ENCODE measurements at places on chromosomes 7 and 10.

DNA sequence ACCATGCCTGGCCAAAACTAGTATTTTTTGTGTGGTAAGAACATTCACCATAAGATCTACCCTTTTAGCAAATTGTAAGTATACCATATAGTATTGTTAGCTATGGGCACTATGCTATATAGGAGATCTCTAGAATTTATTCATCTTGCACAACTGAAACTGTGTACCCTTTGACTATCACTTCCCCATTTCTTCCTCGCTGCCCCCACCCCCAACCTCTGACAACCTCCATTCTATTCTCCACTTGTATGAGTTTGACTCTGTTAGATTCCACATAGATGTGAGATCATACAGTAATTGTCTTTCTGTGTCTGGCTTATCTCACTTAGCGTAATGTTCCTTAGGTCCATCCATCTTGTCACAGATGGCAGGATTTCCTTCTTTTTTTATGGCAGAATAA, 3.6 kb downstream of the CASP7 start:
- DNase-seq: no peak

DNA sequence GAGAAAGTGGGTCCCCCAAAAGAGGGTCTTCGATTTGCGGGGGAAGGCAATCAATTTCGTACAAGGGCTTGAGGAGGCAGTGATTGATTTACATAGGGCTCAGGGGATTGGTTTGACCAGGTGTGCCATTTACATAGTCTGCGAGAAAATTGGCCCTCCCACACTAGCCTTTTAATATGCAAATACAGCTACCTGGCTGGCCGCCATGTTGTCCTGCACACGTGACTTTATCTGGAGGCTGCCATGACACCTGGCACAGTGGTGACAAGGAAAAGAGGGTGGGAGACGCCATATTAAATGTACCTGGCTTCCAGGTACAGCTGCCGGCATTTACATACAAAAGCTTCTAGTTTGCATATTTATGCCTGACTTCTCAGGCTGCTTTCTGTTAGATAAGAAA, 1577.2 kb upstream of the LRRTM3 start:
- no peak for DNase-seq

GRCh38 chr7:20799566-20800366, 13.1 kb upstream of the SP8 start:
- DNase-seq: no peak

DNA sequence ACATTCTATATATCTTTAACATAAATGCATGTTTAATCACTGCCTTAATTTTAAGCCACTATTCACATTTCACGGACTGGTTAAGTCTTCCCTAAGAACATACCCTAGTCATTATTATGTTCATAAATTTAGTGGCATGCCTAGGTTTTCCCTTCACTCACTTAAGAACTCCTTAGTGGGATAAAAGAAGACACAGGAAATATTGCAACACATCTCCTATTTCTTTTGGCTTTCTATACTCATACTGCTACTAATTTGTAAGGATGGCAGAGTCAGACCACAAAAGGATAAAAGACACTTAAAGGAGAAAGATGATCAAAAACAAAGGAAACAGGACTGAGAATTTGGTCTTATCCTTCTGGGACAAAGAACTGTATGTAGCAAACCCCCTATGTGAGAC, 951.4 kb downstream of the SORCS3 start:
- DNase-seq: no peak

DNA sequence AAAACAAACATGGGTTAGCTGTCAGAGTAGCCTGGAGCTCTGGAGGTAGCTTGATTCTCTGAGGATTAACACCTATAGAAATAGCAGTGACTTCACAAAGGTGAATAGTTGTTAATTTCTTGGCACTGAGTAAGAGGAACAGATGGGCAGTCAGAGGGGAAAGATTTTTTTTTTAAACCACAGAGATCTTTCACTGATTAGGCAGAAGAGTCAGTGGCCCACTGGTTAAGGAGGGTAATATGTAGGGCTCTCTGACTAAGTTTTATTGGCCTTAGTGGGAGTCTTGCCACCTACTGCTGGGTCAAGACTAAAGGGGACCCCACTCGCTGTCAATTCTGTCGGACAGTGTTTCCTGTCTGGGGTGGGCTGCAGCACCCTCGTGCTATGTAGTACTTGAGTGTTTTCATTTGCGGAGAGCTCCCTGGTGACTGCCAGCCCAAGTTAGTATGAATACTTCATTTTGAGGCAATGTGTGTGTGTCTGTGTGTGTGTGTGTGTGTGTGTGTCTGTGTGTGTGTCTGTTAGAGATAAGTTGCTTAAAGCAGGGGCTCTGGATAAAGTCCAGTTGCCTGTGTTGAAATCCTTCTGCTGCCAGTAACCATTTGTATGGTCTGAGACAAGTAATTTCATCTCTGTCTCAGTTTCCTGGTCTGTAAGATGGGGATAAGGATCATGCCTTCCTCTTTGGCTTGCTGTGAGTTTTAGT, 145.2 kb downstream of the ARID5B start:
- no peak for DNase-seq

DNA sequence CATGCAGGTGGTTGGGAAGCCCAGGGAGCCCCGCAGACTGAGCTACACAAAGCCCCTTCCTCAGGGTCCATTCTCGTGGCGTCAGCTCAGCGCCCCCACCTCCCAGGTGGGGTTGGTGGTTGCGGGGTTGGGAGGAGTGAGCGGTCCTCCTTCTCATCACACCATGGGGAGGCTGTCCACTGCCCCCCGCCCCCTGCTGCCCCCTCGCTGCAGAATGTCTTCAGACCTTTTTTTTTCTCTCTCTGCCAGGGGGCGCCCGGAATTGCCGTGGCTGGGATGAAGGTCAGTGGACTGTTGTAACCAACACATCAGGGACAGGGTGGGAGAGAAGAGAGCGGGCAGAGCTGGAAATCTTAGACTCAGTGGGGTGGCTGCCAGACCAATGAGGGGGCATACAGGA, 116.3 kb downstream of the COL13A1 start:
- no peak for DNase-seq

DNA sequence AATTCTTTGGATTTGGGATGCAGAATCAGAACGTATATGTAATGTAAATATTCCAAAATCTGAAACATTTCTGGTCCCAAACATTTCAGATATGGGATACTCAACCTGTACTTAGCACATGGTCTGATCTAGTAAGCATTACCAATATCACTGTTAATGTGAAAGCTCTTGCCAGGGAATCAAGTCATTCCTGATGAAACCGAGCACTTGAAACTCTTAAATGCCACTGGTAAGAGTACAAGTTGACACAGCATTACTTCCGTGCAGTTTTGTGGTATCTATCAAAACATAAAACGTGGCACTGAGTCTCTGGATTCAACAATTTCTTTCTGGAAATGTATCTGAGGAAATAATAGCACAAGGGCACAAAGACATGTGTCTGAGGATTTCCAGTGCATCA, 155.7 kb downstream of the RTKN2 start:
- no peak for DNase-seq

GRCh38 chr7:124089621-124090020, 56.8 kb upstream of the TMEM229A start:
- no peak for DNase-seq

DNA sequence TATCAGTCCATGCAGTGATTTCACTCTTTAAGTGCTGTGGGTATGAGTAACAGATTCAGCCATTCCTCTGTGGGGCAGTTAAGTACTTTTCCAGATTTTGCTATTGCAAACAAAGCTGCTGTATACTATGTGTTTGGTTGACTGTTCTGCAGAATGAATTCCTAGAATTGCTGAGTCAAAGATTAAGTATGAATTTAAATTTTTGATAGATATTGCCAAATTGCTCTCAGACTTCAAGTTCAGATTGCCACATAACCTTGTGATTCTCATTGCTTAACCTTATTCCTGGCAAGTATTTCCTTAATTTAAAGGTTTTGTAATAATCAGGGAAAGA, 21.6 kb upstream of the SAR1A start:
- DNase-seq: no peak

DNA sequence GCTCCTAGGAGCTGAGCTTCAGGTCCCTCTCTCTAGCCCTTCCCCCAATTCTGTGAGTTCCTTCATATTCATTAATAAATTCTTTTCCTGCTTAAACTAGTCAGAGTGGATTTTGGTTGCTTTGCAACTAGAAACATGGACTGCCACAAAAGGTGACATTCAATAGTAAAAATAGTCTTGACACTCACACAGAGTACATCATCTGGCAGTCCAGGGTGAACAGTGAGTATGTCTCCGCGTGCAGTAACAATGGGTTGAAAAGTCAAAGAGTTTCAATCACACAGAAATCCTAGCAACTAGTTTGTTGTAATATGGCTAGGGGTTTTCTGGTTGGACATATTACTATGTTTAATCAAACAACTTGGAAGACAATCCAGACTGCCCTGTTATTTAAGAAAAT, 168.8 kb upstream of the TBX20 start:
- no peak for DNase-seq

DNA sequence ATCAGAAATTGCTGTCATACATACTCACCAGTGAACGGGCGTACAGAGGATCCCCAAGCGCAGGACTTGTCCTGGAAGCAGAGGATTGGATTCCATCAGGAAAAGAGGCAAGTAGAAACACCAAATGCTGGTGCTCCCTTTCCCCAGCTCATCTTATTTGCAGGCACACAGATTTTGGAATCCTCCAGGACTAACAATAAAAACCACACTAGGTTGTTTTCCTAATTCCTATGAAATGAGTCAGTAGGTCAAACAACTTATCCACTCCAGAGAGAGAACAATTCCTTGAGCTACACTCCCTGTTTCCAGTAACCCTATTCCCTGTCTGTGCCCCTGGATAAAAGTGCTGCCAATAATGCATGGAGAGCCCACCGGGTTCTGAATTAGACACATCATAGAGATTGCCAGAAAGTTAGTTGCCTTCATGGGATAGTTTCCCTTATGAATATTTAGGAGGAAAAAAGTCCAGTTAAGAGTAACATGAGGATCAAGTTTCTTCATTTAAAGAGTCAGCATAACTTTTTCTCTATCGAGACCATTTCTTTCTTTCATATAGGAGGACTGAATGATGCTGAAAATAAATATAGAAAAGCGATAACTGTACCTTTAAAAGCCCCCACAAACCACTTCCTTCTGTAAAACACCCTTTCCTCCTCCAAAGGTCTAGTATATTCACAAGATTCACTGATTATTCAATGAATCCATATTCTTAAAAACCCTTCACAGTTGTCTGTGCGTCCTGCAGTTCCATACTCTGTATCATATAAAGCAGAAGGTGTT, 178.3 kb upstream of the KLF14 start:
- DNase-seq: no peak

GRCh38 chr7:123747620-123748141, 1.1 kb downstream of the WASL start:
- peak; percentile 70 for DNase-seq
